ENCODE measurements at places on chromosomes 5 and 9.

GRCh38 chr9:127148014-127148413, 25.6 kb upstream of the ANGPTL2 start:
- no peak for DNase-seq

DNA sequence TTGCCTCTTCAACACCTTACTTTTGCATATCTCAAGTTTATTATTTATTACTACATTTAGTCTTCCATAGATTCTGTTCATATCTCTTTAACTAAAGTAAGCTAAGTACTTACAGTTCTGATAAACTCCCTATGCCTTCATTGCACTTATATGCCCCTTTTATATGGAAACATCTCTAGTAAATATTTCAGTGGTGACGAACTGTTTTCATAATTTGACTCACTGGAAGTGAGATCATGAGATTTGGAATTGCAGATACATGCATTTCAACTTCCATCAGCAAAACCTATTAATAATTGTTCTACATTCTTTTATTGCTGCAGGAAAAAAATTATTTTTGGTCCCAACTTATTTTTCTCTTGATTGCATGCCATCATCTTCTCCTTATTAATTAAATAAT, 263.5 kb downstream of the CD180 start:
- peak; percentile 25 for DNase-seq

- DNase-seq: peak; percentile 66
Observed at GRCh38 chr5:9716838-9717281, 86.7 kb upstream of the TAS2R1 start.

- DNase-seq: no peak
Observed at GRCh38 chr5:178780581-178781498, 50.4 kb upstream of the ZNF354A start.

- DNase-seq: peak; percentile 91
Observed at GRCh38 chr9:94681508-94681907, 42.2 kb upstream of the FBP1 start.

DNA sequence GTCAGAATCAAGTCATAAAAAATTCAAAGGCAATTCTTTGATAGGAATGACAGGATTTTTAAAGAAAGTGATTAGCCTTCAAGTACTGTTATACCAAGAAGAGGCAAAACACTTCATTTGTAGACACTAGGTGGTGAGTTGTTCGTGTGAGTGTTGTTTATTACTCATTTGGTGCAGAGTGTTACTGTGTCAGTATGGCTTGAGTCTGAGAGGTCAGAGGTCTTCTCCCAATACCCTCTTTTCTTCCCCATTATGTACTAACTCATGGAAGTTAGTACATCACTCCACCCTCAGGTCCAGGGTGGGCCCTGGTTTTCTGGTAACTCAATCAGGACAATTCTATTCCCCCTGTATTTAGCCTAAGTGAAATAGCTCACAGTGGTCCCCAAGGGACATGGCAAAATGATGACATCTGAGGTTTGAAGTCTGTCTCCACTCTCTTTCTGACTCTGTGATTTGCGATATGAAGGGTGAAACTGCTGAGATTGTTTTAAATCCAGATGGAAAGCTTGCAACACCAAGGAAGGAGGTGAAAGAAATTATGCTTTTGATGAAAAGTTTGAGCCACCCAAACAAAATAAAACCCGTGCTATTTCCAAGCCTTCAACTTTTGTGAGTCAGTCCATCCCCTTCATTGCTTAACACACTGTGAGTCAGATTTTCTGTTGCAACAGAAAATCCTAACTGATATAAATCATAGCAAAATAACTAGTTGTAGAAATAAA, 56.8 kb downstream of the NUDT12 start:
- peak; percentile 62 for DNase-seq

DNA sequence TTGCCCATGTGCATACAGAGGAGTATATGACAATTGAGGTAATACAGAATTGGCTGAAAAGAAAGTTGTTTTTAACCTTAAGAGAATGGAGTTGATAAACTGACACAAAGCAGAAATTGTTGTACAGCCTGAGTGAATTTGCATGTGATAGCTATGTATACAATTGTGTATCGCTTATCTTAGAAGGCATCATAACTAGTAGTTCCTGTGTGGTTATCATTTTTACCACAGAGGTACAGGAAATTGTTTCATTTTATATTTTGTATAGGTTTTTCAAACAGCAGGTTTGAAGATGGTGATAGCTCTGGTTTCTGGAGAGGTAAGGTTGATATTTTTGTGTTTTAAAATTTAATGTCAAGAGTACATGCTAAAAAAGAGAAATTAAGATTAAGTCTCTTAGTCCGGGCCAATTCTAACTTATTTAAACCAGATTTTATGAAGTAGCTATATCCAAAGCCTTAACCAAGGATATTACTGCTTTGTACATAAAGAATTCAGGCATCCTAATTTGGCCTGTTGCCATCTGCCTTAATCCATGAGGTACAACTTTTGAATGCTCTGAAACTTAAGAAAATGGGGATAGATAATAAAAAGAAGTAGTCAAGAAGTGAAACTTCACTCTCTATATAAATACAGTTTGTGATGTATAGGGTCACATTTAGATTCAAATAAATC, 26.0 kb downstream of the DDX4 start:
- DNase-seq: no peak

GRCh38 chr5:151098768-151099121, 17.9 kb upstream of the TNIP1 start:
- DNase-seq: no peak

- no peak for DNase-seq
Observed at GRCh38 chr9:23717505-23717904, 108.5 kb downstream of the ELAVL2 start.

- no peak for DNase-seq
Observed at GRCh38 chr9:124264823-124265233, 7.1 kb downstream of the NEK6 start.

DNA sequence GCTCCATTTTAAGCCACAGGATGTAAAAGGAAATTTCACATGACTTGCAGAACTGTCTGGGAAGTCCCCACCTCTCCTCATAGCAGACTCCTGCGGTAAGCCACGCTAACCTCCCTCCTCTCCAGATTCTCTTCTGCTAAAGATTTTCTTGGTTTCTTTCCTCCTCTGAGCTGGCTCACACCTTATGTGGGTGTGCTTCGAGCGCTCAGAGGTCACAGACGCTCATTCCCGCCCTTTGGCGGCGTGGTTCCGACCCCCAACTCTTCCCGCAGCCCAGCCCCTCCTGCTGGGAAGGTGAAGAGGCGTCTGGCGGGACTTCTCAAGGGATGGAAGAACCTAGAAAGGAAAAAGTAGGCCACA, 32.9 kb upstream of the CDK20 start:
- DNase-seq: no peak

- DNase-seq: no peak
Observed at GRCh38 chr5:3537942-3538341, 57.7 kb upstream of the IRX1 start.

- DNase-seq: peak; percentile 90
Observed at GRCh38 chr9:128001779-128002298, 21.1 kb upstream of the EEIG1 start.

GRCh38 chr5:746258-746761, 38.2 kb downstream of the ZDHHC11B start:
- no peak for DNase-seq

DNA sequence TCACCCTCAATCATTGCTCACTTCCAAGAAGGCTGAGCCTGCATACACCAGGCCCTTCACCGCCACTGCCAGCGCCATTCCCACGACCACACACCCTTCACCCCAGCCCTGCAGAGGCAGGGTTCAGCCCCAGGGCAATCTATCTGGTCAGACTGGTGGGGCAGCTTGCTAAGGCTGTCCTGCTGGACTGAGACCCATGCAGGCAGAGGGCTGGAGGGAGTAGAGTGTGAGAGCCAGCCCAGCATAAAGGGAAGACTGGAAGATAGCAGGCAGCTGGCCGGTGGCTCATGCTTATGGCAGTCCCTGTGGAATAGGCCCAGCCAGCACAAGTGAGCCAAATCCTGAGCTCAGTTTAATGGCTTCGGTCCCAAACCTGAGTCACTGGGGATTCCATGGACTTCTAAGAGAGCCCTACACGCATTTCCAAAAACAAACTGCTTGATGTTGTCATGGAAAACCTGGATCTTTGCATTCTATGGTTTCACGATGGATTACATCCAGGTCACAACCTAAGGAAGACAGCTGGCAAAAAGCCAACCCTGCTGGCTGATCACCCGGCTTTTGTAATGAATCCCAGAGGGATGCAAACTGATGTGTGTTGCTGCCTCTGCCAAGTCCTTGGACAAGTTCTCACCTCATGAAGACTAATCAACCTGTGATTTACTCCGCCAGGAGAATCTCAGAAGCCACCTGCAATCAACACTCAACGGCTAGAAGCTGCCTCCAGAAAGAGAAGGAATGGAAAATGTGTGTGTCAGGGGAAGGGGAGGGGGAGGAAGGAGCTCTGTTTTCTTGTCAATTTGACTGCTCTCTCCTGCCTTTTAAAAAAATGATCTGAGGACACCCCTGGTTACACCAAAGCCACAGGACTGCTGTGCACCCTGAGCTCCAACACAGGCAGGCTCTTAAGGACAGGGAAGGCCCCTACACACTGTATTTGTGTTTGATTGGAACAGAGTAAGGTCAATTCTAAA, 143.6 kb downstream of the LHFPL2 start:
- peak; percentile 92 for DNase-seq

GRCh38 chr5:173627860-173628392, 11.5 kb upstream of the BOD1 start:
- no peak for DNase-seq

DNA sequence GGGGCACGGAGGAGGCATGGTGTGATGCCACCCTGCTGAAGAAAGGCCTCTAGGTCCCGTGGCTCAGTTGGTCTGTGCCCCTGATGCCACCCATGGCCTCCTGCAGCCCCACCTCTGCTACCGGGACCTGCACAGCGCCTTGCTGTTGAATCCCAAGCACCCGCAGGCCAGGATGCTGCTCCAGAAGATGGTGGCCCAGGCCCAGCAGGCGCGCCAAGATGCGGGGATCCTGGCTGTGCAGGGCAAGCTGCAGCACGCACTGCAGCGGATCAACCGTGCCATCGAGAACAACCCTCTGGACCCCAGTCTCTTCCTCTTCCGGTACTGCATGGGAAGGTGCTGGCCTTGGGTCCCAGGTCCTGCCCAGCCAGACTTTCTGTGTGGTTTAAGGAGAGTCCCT, 7.1 kb downstream of the TTC16 start:
- DNase-seq: no peak

DNA sequence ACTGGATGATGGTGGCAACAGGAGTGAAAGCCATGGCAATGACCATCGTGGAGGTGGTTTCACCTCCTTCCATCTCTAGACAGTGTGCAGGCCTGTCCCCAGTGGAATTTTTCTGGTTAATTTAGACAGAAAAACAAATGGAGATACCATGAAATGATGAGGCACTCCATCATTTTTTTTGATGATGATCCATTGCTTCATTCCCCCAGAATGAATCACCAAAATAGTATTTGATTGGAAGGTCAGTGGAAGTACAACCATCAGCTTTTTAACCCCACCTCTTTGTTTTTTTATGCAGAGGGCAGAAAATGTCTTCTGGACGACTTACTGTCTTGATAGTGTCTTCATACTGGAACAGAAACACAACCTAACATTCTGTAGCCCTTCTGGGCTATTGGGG, 42.6 kb upstream of the ADRA1B start:
- DNase-seq: peak; percentile 31

GRCh38 chr5:57417971-57418370, 64.6 kb downstream of the ACTBL2 start:
- DNase-seq: no peak

GRCh38 chr9:70031141-70031545, 12.5 kb upstream of the MAMDC2 start:
- no peak for DNase-seq

GRCh38 chr9:38003230-38003629, 65.8 kb downstream of the SHB start:
- no peak for DNase-seq

GRCh38 chr5:11148810-11149539, 387.9 kb upstream of the DAP start:
- no peak for DNase-seq

DNA sequence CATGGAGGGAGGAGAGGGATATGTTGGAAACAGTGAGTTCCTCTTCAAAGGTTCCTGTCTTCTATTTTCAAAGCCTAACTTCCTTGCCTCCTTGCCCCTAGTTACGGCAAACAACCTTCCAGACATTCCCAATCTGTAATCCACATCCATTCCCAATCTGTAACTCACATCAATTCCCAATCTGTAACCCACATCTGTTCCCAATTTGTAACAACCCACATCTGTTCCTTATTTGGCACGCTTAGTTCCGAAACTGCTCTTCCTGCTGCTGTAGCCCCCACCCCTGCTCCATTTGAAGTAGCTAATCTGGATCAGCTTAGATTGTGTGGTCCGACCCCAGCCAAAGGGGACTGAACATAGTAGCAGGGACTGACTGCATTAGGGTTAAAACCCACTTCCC, 23.9 kb upstream of the IDNK start:
- no peak for DNase-seq
